ENCODE measurements at places on chromosomes 1 and 21.

- DNase-seq, result no peak
Observed at GRCh38 chr1:87334351-87335174, 5.9 kb downstream of the LMO4 start.

GRCh38 chr1:72186733-72187307, 95.5 kb downstream of the NEGR1 start:
- no peak for DNase-seq

- peak; percentile 45 for DNase-seq
Observed at GRCh38 chr21:46622226-46622625, 13.2 kb upstream of the PRMT2 start.

- DNase-seq, result no peak
Observed at GRCh38 chr21:30146558-30147282, 19.9 kb downstream of the CLDN17 start.

DNA sequence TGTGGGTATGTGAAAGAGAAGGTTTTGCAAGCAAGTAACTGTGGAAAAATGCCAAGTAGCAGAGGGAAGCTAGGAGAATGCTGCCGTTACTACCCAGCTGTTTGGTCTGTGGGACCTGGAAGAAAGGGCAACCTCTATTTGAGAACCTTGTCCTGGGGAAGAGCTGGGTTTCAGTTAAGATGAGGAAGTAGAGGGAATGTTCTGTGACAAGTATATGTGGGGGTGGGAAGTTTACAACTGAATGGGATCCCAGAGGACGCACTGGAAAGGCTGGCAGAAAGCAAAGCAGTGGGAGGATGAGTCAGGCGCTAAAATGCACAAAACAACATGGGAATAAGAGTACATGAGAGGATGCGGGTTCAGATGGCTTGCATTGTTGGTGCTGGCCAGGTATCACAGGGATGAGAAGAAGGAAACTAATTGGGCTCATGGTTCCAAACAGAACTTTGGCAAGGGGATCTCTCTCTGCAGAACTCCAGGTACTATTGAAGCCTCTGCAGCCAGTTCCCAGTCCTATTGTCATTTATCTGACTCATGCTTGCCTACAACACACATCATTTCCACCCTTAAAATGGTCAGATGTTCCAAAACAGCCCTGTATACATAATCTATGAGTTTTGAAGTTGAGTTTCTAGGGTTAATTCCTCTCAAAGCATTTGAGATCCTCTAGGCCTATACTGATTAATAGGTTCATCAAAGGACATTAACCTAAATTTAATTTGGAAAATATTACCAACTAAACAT, 88.5 kb upstream of the VAV3 start:
- no peak for DNase-seq
